Thoracic aorta (tissue), 2 donors: ENCODE measurements at places on chromosomes 12 and 14.

GRCh38 chr14:68337279-68337678, 455.6 kb downstream of the ZFP36L1 start:
- DNase-seq: no peak

DNA sequence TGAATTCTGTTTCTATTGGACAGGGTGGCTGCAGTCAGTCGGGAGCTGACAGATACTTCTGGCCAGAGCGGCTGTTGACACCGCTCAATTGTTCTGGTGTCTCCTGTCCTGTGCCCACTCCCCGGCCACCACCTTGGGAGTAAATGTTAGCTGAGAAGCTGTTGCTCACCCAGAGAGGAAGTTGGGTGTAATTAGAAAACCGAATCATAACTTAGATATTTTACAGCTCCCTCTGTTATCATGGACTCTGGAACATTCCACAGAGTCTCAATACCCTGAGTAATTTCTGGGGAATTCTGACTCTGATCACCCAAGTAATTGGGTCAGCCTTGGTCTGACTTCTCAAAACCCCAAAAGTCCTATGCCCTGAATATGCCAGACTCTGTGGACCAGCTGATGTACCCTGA, 58.3 kb upstream of the RFLNA start:
- no peak for DNase-seq

DNA sequence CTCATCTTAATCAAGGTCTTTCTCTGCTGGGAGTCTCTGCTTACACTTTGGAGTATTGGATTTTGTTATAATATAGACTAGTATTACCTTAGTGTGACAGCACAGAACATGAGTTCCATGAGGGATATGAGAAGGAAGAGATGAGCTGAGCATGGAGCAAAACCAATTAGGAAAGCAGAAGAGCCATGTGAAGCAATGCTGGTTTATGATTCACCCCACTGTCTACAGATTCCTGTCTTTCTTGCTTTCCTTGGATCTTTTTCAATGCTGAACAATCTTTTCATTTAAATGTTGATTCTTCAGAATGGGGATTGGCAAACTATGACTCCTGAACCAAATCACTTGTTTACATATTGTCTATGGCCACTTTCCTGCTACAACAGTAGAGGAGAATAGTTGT, 70.4 kb upstream of the KITLG start:
- no peak for DNase-seq

DNA sequence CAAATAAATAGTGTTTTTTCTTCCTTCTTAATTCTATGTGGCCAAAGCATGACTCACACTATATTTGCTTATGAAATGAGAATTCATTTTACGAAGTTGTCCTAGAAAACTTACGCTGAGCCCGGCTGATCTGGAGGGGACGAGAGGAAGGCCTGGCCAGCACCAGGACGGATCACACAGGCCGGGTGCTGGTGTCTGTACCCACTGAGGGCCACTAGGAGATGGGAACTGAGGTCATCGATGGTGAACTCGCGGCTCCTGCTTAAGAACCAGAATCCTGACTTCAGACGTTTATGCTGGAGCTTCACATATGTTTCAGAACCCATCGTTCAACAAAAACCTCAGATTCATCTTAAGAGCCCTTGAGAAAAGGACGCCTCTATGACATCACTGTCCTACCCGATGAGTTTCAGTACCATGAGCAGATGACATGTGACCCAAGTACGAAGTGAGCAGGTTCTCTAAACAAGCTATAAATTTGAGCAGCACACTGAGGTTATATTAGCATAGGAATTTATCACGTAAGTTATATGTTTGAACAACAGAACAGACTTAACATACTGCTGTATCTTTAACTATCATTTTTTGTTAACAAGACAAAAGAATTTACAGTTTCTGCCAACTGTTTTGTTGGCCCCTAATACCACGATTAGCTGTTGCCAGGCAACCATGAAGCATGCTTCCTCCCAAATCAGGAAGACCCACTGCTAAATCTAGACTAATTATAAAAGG, 111.9 kb downstream of the FOXN3 start:
- DNase-seq: no peak

- peak; percentile 22 for DNase-seq
Observed at GRCh38 chr14:74882103-74882920, 596 bp downstream of the DLST start.

DNA sequence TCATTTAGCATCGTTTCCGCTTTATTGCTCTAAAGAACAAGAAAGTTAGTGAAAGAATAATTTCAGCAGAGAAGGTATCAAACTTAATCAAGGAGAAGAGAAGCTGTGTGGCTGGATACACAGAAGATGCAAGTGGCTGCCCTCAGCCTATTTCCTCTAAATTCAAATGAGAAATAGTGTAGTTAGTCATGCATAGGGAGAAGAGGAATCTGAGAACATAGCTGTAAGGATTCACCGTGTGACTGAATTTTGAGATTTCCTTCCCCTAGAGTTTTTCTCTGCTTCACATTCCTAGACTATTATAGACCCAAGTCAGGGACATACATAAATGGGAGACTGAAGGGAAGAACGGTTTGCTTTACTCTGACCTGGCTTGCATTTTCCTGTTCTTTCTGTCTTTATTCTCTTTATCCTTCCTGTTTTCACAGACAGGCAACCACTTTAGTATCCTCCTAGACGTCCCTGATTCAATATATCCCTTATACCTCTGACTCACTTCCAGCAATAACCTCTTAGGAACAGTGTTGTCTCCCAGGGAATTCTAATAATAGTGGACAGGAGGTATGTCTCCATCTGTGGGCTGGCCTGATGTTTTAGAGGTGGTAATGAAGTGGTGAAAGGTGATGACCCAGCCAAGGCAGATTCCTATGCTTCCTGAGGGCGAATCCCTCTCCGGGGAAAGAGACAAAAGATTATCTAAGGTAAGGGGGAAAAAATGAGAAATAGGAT, 7.0 kb downstream of the RNASE10 start:
- no peak for DNase-seq

DNA sequence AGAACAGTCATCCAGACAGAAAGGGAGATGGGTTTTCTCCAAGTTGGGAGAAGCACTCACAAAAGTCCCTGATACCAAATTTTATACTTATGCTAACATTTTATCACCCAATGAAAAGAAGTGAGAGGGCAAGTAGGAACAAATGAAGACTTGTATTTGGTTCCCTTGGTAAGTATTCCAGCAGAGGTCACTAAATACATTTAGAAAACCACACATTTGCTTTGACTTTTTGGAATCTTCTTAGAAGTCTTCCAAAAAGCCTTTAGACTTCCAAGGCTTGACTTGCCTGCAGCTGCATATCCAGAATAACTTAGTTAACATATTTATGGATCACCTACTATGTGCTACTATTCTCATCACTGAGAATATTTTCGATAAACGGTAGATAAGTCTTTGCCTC, 3.1 kb upstream of the GYS2 start:
- no peak for DNase-seq

DNA sequence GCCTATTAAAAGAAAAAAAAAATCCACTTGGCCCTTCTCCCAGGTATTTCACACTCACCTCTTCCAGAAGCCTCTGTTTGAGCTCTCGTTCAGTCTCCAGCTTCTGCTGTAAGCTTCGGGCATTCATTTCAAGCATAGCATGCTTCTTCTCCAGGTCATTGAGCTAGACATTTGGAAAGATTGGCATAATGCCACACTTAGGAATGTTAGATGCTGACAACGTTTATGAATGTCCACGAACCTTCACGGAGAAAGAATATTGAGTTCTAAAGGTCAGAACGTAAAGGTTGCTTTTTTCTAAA, 60.5 kb downstream of the PRKAB1 start:
- no peak for DNase-seq

GRCh38 chr12:118398940-118399339, 22.6 kb downstream of the SUDS3 start:
- DNase-seq: no peak

DNA sequence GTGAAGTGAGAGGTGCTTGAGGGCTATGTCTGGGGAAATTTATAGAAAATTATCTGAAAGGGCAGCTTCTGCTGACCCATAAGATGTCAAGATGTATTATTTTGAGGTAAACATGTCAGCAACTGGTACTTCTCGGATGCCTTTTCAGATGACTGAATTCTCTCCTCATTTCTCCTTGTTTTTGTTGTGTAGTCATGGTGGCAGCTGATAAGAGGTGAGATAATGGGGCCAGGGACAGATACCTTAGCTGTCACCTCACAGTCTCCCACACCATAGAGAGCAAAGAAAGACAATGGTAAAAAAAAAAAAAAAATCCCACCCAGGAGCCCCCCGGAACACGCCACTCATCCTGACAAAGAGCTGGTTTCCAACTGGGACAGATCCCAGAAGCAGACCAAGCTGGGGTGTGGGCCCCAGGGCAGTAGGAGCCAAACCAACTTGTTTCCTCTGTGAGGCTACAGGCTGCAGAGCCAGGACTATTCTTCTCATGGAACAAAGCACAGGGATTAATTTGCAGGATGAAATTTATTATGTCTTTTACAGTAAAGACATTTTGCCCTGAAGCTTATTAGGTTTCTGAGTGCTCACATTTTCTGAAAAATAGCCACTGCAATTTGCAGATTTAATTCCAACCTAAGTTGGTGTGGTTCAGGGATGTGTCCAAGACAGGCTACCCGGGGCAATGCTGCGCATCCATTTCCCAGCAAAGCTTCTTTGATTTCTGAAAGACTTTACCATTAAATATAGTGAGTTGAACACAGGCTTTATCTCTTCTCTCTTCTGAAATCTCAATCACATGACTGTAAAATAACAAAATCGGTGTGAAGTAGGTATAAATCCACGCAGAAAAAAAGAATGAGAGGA, 52.2 kb downstream of the NDUFA12 start:
- no peak for DNase-seq

GRCh38 chr12:108622421-108622820, 11.3 kb downstream of the SELPLG start:
- no peak for DNase-seq

- no peak for DNase-seq
Observed at GRCh38 chr12:32312049-32312670, 87.2 kb upstream of the FGD4 start.

DNA sequence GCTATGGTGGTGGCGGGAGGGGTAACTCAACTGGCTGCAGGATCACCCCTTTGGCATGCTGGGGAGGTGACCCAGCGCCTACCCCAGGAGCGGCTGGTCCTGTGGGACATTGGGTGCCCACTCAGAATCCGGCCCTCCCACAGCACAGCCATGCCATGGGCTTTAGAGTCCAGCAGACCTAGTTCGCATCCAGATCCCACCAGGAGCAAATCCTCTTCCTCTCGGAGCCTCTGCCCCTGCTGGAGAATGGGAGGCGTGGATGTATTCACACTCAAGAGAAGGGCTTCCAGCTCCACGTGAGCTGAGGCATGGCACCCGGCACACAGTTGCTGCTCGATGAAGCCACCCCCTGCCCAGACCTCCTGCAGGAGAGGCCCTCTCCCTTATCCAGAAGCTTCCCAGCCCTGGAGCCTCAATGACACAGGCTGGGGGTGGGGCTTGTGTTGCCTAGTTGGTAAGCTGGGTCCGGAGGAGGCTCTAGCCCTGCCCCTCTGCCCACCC, 17.7 kb downstream of the FAM222A start:
- DNase-seq: no peak

DNA sequence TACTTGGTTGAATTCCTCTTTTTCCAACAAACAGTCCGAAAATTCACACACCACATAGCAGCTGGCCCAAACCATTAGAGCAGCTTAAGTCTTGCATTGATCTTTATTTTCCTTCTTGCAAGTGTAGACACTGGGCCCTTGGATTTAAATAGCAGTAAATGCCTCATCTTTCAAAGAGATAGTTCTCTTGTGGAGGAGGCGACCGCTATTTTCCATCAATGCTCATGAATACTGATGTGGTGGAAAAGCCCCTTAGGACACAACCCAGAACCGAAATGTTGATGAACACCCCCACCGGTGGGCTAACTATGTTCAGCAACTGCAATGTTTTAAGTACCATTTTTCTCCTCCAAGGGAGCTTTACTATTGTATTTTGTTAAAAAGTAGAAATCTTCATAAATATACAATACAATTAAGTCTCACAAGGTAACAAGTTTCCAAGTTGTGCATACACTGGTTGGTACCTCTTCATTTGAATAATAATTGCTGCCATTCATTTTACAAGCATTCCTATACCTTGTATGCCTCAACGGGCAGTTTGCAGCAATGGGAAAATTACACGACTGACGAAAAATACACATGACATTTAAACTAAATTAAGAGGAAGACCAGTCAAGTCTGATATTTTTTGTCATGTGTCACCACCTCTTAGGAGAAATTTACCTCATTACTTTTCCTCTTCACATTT, 18.0 kb downstream of the NIN start:
- DNase-seq: no peak

GRCh38 chr14:97634751-97635150, 837.6 kb downstream of the VRK1 start:
- DNase-seq: no peak

- no peak for DNase-seq
Observed at GRCh38 chr14:102188187-102188586, 48.5 kb downstream of the WDR20 start.

DNA sequence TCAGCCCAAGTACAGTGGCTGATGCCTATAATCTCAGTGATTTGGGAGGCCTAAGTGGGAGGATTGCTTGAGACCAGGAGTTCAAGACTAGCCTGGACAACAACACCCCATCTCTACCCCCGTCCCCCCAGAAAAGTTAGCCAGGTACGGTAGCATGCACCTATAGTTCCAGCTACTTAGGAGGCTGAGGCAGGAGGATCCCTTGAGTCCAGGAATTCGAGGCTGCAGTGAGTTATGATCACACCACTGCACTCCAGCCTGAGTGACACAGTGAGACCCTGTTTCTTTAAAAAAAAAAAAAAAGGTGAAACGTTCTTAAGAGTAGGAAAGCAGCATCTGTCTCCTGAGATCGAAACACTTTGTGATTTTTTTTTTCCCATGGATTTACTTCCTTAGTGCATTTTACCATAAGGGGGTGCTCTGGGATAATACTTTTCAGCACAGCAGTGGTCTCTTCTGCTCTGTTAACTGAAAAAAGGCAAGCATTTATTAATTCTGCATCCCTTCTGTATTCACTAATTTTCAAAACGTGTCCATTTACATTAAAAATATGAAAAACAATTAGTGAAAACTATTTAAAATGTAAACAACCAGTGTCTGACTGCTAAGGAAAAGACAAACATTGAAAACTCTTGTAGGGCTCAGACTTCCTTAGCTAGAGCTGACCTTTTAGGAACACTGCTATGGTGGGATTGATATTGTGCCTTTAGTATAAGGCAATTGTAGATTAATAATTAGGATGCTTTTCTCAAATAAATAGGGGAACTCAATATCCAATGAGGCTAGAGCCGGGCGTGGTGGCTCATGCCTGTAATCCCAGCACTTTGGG, 31.2 kb upstream of the USP44 start:
- no peak for DNase-seq

- no peak for DNase-seq
Observed at GRCh38 chr14:24428628-24429394, 657 bp downstream of the CBLN3 start.
